Neuronal stem cell (in vitro differentiated cells): ENCODE measurements at places on chromosomes 12 and 14.

- no peak overlapping the region for H3K4me3 ChIP-seq
- no peaks in the 10 kb centered on the region for H3K27me3 ChIP-seq
- H3K4me1 ChIP-seq: no peaks in the 10 kb centered on the region
- H3K36me3 ChIP-seq: no peaks in the 10 kb centered on the region
Measured at GRCh38 chr14:43087666-43088065, 1419.4 kb downstream of the FSCB start.

GRCh38 chr12:47820631-47821345 lies 1.1 kb upstream of the HDAC7 start:
- DNase-seq: peak; percentile 92
- peak overlapping the region; percentile 98 for H3K27ac ChIP-seq
- H3K27me3 ChIP-seq: no peaks in the 10 kb centered on the region
- peaks cover 48% of the 10 kb centered on the region for H3K4me1 ChIP-seq

DNA sequence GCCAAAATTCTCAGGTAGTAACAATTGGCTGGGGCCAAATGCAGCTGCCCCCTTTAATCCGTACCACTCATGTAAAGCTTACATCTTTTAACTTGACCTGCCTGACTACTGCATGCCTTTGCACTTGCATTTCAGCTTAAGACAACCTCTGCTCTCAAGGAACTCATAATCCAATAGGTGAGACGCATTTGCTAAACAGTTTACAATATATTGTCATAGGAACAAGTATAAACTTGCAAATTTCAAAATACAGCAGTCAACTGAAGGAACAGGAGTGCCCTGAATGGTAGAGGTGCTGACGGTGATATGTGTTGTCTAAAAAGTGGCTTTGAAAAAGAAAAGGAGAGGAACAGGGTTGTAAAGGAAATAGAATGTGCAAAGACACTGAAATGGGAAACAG lies 3.6 kb upstream of the BRMS1L start:
- H3K36me3 ChIP-seq: no peaks in the 10 kb centered on the region
- no peak for DNase-seq
- H3K4me1 ChIP-seq: no peaks in the 10 kb centered on the region
- H3K27ac ChIP-seq: no peak overlapping the region

GRCh38 chr12:21502164-21502496 lies 541 bp downstream of the GOLT1B start:
- H3K27ac ChIP-seq: peak overlapping the region; percentile 77
- peaks cover 3% of the 10 kb centered on the region for H3K4me1 ChIP-seq
- H3K4me3 ChIP-seq: peak overlapping the region; percentile 63
- peaks cover 22% of the 10 kb centered on the region for H3K36me3 ChIP-seq
- no peak for DNase-seq

- H3K27ac ChIP-seq: no peak overlapping the region
- H3K27me3 ChIP-seq: no peaks in the 10 kb centered on the region
- no peaks in the 10 kb centered on the region for H3K4me1 ChIP-seq
- H3K4me3 ChIP-seq: no peak overlapping the region
- H3K36me3 ChIP-seq: no peaks in the 10 kb centered on the region
- DNase-seq: no peak
Measured at GRCh38 chr12:92411687-92412086, 266.0 kb upstream of the BTG1 start.

DNA sequence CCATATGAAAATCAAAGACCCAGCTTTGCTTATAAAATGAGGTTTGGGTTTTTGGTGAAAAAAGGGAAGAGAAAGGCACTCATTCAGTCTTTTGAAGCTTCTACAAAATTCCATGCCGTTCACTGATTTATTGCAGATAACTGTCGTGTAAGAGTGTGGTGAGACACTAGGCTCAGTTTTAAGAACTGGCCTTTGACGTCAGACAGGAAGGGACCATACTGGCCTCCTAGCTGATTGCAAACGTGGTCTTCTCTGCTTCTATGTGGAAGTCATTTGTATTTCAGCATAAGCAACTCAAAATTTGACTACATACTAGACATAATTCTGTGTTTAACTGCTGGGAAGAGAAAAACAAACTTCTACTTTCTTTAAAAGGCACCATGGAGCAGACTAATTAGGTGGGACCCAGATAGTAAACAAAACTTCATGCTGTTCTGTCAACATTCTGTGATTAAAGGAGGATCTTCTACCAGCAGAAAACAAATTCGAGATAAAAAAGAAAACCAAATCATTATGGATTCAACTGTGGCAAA lies 168.7 kb downstream of the TTC7B start:
- H3K27me3 ChIP-seq: no peaks in the 10 kb centered on the region
- DNase-seq: no peak
- H3K4me1 ChIP-seq: peaks cover 25% of the 10 kb centered on the region
- H3K4me3 ChIP-seq: no peak overlapping the region

DNA sequence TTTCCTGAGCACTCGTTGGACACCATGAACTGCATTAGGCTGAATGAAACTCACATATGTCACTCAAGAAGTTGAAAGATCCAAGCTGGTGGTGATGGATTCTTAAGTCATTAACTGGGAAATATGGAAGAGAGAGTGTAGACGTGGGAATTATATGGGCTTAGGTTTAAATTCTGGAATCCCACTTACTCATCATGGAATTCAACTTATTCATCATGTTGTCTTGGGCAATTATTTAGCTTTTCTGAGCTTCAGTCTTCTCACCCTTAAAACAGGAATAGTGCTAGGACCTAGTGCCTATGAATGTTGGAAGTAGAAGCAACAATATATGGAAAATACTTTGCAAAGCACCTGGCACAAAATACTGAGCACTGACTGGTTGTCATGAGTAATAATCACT lies 292.4 kb upstream of the TBX3 start:
- DNase-seq: no peak
- no peaks in the 10 kb centered on the region for H3K36me3 ChIP-seq
- no peak overlapping the region for H3K4me3 ChIP-seq
- H3K27ac ChIP-seq: no peak overlapping the region
- H3K27me3 ChIP-seq: no peaks in the 10 kb centered on the region
- no peaks in the 10 kb centered on the region for H3K4me1 ChIP-seq

DNA sequence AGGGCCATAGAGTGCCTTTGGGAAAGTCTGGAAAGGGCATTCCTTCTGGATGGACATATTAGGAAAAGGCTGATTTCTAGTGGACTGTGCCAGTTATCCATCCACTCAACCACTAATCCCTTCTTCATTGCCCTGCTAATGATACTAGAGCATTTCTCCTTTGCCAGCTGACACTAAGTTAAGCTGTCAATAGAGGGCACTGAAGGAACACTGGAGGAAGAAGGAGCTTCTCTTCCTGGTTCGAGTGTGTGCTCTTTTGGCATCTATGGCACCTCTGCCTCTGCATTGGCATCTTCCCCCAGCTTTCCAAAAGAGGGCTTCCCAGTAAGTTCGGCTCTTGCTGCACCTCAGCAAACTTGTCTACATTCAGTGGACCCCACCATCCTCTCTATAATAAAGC lies 165.4 kb downstream of the DERA start:
- H3K36me3 ChIP-seq: no peaks in the 10 kb centered on the region
- H3K4me1 ChIP-seq: peaks cover 2% of the 10 kb centered on the region
- H3K27me3 ChIP-seq: no peaks in the 10 kb centered on the region
- DNase-seq: peak; percentile 24
- no peak overlapping the region for H3K27ac ChIP-seq

- no peaks in the 10 kb centered on the region for H3K36me3 ChIP-seq
- H3K4me3 ChIP-seq: no peak overlapping the region
- DNase-seq: no peak
- no peaks in the 10 kb centered on the region for H3K27me3 ChIP-seq
- H3K27ac ChIP-seq: no peak overlapping the region
Measured at GRCh38 chr14:51880835-51881580, 20.6 kb downstream of the GNG2 start.

- H3K4me1 ChIP-seq: no peaks in the 10 kb centered on the region
- DNase-seq: no peak
- H3K27ac ChIP-seq: no peak overlapping the region
- no peak overlapping the region for H3K4me3 ChIP-seq
- no peaks in the 10 kb centered on the region for H3K27me3 ChIP-seq
Measured at GRCh38 chr14:81971911-81972310, 438.3 kb upstream of the SEL1L start.

- H3K36me3 ChIP-seq: no peaks in the 10 kb centered on the region
- DNase-seq: no peak
- H3K27me3 ChIP-seq: no peaks in the 10 kb centered on the region
- peaks cover 4% of the 10 kb centered on the region for H3K4me1 ChIP-seq
- H3K4me3 ChIP-seq: no peak overlapping the region
Measured at GRCh38 chr14:78129375-78129774, 40.8 kb upstream of the NRXN3 start.

GRCh38 chr14:37678916-37679315 lies 83.5 kb downstream of the TTC6 start:
- H3K4me3 ChIP-seq: no peak overlapping the region
- H3K27ac ChIP-seq: no peak overlapping the region
- H3K27me3 ChIP-seq: no peaks in the 10 kb centered on the region
- H3K4me1 ChIP-seq: no peaks in the 10 kb centered on the region
- DNase-seq: no peak

- no peaks in the 10 kb centered on the region for H3K4me1 ChIP-seq
- DNase-seq: no peak
- H3K36me3 ChIP-seq: peaks cover 4% of the 10 kb centered on the region
- no peaks in the 10 kb centered on the region for H3K27me3 ChIP-seq
- no peak overlapping the region for H3K4me3 ChIP-seq
Measured at GRCh38 chr14:67389811-67390534, 22.0 kb downstream of the PLEK2 start.

DNA sequence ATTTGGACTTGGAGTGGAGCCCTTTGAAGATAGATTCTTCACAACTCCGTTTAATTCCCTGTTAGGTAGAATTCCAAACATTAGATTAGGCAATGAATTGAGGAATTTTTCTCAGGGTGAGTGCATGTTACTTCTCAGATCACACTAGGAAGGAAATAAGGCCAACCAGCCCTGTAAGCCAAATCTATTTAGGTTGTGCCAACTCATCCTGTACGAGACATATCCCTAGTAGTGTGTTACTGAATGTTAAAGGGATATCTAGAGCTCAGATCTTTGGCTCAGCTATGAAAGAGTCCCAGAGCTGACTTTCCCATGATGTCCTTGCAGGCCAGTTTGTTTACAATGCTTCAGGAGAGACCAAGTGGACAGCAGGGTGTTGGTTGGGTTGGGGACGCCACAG lies 45.6 kb downstream of the GPHB5 start:
- H3K27me3 ChIP-seq: no peaks in the 10 kb centered on the region
- DNase-seq: no peak
- H3K36me3 ChIP-seq: no peaks in the 10 kb centered on the region
- H3K27ac ChIP-seq: no peak overlapping the region

- H3K4me1 ChIP-seq: peaks cover 3% of the 10 kb centered on the region
- H3K4me3 ChIP-seq: no peak overlapping the region
- DNase-seq: no peak
- no peak overlapping the region for H3K27ac ChIP-seq
- peaks cover 17% of the 10 kb centered on the region for H3K36me3 ChIP-seq
Measured at GRCh38 chr12:89490922-89491321, 33.7 kb downstream of the GALNT4 start.
